ENCODE measurements at places on chromosomes 12 and 14.

- no peak for DNase-seq
Measured at GRCh38 chr12:14272956-14273912, 92.2 kb upstream of the ATF7IP start.

- no peak for DNase-seq
Measured at GRCh38 chr12:69978020-69978419, 153.0 kb downstream of the MYRFL start.

DNA sequence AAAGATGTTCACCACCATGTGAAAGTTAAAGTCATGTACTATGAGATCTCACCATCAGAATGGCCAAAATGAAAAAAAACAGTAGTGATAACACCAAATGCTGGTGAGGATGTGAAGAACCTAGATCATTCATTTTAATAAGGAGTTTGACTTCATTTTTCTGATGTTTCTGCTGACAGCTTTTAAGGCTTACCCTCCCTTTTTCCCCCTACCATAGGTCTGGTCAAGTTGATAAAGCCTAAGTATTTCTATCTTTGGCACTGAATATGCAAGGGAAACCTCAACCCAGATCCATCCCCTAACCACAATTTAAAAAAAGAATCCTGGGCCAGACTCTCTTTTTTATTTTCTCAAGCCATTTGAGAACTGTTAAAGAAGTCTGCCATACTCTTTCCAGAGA is 689.6 kb upstream of the FOXG1 start:
- no peak for DNase-seq

- no peak for DNase-seq
Measured at GRCh38 chr12:104276273-104277131, 27.0 kb upstream of the EID3 start.

GRCh38 chr14:73472185-73473114 is 14.1 kb upstream of the NUMB start:
- DNase-seq = no peak

DNA sequence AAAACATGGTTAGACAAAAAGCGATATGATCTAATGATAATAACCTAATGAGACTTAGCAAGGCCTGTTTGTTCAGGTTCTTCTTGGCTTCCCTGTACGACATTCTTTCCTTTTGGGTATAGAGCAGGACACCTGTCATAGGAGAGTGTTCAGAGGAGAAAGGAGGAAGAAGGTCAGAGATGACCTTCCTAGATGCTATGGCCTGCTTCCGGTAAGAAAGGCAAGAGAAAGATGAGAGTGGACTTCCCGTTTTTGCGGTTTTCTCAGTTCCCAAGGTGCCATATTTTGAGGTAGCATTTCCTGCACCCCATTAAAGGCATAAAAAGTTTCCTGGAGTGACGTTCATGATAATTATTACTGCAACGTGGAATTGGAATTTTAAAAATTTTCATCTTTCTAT is 8.7 kb downstream of the CLEC4E start:
- no peak for DNase-seq

- no peak for DNase-seq
Measured at GRCh38 chr12:90062799-90063198, 354.2 kb upstream of the ATP2B1 start.

- DNase-seq = no peak
Measured at GRCh38 chr12:121814429-121815119, 10.8 kb downstream of the SETD1B start.

- DNase-seq = peak; percentile 63
Measured at GRCh38 chr12:121793440-121793837, at the start of gene RHOF. TSS of gene RHOF (minus strand) at chr12:121793688. CDS start at chr12:121793633, 55 bp downstream.

GRCh38 chr14:59131938-59132795 is 56.3 kb upstream of the DAAM1 start:
- no peak for DNase-seq

- DNase-seq = no peak
Measured at GRCh38 chr12:96892104-96892503, 15.0 kb upstream of the NEDD1 start.

GRCh38 chr12:447141-447540 is 12.6 kb upstream of the B4GALNT3 start:
- DNase-seq = no peak

DNA sequence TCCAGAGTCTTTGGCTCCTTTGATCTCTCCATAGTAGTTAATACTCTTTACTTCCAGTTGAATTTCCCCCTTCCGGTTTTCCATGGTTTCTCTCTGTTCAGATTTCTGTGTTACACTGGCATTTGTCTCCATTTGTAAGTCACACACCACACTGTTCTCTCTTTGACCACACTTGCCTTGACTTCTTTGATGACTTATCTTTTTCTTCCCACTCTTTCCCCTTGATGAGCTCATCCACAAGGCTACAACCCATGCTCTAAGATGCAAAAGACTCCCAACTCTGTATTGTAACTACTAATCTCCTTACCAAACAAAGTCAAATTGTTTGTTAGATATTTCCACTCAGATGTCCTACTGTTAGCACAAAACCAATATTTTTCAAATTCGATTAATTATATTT is 242.7 kb upstream of the E2F7 start:
- DNase-seq = no peak

GRCh38 chr12:51889216-51890132 is 1.6 kb downstream of the ANKRD33 start:
- no peak for DNase-seq

DNA sequence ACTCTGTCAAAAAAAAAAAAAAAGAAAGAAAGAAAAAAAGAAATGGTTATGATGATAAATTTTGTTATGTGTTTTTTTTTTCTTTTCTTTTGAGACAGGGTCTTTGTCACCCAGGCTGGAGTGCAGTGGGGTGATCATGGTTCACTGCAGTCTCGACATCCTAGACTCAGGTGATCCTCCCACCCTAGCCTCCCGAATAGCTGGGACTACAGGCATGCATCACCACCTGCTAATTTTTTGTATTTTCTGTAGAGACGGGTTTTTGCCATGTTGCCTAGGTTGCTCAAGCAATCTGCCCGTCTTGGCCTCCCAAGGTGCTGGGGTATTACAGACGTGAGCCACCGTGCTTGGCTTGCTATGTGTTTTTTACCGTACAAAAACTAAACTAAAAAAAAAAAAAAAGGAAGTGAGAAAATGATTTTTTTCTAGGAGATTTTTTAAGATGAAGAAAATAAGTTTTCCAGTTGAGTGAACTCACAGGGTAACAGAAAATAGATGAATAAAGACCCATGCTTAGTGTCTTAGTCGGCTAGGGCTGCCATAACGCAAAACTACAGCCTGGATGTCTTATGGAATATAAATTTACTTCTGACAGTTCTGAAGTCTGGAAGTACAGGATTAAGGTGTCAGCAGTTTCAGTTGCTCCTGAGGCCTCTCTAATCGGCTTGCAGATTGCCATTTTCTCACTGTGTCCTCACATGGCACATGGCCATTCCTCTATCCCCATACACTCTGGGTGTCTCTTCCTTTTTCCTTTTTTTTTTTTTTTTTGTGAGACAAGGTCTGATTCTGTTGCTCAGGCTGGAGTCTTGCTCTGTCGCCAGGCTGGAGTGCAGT is 13.2 kb upstream of the APOF start:
- DNase-seq = no peak

DNA sequence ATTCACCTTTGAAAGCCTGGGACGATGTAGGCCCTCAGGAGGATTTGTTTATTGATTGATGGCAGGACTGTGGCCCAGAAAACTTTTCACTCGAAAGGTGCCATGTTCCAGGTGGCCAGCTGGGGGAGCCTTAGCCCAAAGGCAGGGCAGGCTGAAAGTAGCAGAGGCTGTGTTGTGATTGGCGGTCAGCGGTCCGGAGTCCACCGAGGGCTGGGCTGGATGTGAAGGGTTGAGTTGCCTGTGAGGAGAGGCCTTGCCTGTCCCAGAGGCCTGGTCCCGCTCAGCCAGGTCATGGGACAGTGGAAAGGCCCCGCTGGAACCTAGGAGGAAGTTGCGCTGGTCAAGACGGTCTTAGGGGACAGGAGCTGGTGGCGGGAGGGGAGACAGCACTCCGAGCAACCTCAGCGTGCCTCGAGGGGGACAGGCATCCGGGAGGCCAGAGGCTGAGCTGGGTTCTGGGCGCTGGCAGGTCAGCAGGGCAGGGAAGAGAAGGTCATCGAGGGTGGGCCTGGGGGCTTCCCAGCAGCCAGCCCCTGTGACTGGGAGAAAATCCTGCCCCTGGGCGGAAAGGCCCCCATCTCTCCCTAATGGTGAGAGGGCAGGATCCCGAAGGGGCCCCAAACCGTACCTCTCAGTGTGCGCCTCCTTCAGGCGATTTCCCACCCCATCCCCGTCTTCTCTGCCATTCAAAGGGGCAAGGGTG is 26.3 kb downstream of the CMA1 start:
- no peak for DNase-seq

DNA sequence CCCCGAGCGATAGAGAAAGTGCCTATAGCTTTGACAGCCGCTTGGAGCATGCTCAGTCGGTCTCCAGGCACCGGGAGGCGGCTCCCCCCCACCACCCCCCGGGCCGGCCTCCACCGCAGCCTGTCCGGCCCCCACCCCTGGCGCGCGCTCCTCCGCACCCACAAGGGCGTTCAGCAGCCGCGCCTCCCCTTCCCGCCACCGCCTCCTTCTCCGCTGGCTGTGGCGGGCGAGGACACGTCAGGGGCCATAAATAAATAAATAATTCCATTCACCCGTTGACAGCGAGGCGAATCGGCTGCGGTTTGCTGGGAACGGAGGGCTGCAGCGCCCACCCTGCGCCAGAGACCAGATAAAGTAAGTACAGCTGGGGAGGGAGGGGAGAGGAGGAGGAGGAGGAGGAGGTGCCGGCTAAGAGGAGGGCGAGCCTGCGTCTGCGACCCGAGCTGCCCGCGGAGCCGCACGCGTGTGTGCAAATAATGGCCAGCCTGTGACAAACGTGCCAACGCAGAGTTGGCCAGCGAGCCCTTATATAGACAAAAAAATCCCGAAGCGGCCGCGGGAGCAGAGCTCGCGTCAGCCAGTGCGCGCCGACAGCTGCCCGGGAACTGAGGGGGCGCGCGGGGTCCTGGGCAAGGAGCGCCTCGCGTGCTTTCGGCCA is at the start of gene SLC16A7:
Gene SLC16A7 (plus strand): TSS at position 147 of the 658 bp plus-strand sequence. CDS start 108,773 bp downstream, outside the sequence.
- DNase-seq = peak; percentile 66

GRCh38 chr12:1644534-1645438 is 15.8 kb downstream of the WNT5B start:
- DNase-seq = no peak

- DNase-seq = no peak
Measured at GRCh38 chr14:20782280-20782890, 1.3 kb downstream of the RNASE6 start.

- no peak for DNase-seq
Measured at GRCh38 chr12:126843915-126844669, 1422.9 kb upstream of the TMEM132C start.

- no peak for DNase-seq
Measured at GRCh38 chr14:106813477-106813823, 1287.1 kb downstream of the TMEM121 start.

DNA sequence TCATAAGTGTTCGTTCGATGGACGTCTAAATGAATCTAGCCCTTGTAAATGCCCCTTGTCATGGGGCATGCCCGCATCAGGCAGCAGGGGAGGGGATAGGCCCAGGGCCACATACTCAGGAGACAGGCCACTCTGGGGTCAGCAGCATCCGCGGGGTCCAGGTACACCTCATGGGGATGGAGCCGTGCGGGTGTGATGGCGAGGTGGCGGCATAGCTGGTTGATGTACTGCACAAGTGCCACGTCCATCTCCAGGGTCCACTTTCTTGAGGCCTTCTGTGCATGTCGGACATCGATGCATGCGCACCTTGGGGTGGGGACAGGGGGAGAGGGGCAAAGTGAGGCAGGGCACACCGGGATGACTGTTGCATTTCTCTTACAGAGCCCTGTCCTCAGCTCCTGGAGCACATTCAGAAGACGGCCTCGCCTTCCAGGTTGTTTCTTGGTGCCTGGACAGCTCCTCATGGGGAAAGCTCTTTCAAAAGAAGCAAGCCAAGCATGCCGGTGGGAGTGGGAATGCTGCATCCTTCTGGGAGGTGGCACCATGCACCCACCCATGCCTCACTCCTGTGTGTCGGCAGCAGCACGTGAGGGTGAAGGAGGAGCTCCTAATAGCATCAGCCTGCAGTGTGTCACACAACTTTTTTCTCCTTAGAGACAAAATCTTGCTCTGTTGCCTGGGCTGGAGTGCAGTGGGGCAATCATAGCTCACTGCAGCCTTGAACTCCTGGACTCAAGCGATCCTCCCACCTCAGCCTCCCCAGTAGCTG is 47.4 kb downstream of the TRAFD1 start:
- DNase-seq = no peak

DNA sequence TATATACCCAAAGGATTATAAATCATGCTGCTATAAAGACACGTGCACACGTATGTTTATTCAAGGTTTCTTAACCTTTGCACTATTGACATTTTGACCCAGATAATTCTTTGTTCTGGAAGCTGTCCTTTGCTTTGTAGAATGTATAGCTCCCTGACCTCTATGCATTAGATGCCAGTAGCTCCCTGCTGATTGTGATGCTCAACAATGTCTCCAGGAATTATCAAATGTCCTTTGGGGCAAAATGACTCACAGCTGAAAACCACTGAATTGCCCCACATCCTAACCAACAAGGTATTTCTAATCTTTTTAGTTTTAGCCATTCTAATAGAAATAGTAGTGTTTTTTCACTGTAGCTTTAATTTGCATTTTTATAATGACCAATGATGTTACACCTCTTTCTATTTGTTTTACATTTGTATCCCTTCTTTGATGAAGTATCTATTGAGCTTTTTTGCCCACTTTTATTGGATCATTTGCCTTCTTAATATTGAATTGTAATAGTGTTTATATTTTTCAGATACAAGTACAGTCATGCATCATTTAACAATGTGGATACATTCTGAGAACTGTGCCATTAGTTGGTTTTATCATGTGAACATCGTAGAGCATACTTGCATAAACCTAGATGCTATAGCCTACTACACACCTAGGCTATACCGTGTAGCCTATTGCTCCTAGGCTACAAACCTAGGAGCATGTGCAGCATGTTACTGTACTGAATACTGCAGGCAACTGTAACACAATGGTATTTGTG is 10.4 kb upstream of the NOPCHAP1 start:
- no peak for DNase-seq

- no peak for DNase-seq
Measured at GRCh38 chr14:34463598-34463961, 1.5 kb upstream of the SPTSSA start.

All from activated naive CD4-positive, alpha-beta T cell (primary cell).